ENCODE measurements at places on chromosomes 2 and 18.

- no peak for DNase-seq
Observed at GRCh38 chr2:170922634-170923494, 6.2 kb upstream of the GORASP2 start.

- DNase-seq: no peak
Observed at GRCh38 chr2:121836611-121837010, 81.2 kb downstream of the TSN start.

DNA sequence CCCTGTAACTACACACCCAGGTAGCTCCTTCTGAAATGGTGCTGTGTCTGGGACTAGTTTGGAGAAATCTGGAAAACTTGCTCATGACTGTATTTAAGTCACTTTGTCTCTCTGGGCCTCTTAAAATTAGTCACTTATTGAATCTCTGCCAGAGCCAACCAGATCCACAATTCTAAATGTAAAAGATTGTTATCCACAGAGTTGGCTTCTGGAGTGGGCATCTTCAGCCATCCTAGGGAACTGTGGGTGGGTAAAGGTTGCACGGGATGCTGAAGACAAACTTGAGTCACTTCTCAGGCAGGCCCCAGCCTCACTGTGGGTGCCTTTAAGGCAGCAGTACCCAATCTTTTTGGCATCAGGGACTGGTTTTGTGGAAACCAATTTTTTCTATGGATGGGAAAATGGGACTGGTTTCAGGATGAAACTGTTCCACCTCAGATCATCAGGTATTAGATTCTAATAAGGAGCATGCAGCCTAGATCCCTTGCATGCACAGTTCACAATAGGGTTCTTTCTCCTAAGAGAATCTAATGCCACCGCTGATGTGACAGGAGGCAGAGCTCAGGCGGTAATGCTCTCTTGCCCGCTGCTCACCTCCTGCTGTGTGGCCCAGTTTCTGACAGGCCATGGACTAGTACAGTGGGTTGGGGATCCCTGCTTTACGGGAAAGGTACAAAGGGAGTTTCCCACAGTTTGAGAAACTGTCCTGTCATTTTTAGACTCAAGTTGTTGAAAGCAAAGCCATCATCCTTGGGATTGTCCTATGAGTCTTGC lies 98.3 kb upstream of the SPRED2 start:
- no peak for DNase-seq

DNA sequence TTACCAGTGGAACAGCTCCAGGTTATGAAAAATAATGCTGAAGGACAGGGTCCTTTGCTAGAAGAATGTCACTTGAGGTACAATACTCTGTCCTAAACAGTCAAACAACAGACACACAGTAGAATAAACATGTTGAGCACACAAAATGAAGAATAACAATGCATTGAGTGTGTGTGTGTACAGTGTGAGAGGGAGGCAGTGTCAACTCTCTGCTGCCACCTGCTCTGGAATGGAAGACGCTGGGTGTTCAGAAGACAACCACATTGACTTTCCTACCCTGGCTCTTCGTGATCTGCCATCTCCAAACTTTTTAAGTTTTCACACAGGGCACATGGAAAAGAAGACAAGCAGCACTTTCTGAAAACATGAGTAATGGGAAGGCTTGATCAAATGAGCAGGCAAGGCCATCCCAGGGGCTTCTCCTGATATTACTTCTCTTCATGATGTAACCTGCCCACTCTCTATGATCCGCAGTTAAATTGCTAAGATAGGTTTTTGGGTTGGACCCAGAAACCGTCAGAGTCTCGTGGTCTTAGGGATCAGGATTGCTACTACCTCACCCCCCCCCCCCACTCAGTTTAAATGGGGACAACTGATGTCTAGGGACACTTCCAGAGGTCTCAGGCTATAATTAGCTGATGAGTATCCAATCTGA lies 533.2 kb upstream of the TNP1 start:
- no peak for DNase-seq

DNA sequence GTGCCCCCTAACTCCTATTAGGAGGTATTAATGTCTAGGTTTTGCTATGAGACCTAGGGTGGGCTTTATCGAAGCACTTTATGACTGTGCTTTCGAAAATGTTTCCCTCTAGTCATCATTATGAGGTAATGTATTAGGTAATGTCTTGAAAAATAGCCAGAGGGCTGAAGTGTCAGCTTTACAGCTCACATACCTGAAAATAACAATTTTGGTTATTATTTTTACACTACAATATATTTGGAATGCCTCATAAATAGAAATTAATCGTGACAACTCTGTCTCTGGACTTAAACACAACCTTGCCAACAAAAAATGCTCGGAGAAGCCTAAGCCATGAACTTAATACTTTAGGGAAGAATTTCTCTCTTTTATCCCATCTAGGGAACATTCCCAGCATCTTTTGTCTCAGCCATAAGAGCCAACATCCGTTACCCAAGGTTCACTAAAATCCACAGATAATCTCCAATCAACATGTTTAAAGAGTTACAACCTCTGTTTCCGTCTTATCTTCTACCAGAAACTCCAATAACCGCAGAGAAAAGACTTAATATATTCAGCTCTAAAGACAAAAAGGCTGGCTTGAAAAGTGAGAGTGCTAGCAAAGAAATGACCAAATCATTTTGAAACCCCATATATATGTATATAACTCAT lies 130.9 kb upstream of the RND3 start:
- DNase-seq: no peak

DNA sequence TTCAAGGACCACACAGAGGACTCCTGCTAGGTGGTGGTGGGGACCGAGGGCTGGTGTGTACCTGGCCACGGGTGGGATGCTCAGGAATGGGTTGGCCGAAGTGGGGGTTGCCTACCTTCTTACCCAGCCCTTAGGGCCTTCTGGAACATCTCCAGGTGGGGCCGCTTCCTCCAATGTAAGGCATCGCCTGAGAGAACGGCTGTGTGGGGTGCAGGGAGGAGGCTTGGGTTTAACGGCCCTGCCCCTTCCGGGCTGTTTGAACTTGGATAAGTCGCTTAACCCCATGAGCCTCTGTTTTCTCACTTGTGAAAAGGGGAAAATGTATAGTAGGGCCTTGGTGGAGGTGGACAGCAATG lies 35.0 kb downstream of the EMILIN2 start:
- no peak for DNase-seq

DNA sequence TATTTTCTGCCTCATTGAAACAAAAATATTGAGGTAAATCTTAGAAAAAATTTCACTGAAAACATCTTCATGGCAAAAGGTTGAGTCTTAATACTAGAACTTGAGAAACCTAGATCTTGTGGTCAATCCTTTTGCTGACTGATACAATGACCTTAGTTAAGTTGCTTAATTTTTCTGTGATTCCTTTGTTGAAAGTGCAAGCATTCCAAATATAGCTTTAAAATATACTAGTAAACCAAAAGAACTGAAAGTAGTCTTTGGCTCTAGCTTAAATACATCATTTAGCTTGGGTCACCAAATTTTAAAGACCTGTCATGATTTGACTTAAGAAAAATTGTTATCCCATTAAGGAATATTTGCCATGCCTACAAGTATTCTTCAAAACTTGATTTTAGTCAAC lies 16.7 kb downstream of the BMP10 start:
- DNase-seq: no peak

DNA sequence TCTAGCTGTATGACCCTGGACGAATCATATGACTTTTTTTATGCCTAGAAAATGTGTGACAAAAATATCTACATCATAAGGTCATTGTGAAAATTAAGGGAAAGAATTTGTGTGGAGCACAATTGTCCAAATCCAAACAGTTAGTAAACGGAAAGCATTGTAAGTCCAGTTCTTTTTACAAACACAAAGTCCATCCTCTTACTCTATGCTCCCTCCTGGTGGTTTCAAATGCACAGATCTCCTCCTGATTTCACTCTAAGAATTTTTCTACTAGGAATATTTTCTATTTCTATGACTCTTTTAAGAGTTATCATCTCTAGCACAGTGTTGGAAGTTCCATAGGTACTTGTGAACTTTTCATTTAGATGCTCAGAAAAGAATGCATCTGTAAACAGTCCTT lies 125.2 kb upstream of the ARL5A start:
- no peak for DNase-seq

DNA sequence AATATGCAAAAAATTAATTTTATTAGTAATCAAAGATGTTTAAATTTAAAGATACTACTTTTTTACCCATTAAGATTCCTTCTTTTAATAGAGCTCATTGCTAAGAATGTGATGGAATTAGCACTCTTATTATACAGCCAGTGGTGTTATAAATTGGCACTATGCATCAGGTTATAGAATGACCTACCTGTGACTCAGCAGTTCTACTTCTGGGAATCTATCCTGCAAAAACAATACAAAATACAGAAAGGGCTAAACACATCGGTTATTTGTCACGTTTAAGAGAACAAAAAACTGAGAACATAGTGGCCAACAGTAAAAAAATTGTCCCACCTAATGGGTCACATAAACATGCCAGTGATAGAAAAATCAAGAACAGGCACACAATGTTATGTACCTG lies 9.4 kb upstream of the ADD2 start:
- no peak for DNase-seq

DNA sequence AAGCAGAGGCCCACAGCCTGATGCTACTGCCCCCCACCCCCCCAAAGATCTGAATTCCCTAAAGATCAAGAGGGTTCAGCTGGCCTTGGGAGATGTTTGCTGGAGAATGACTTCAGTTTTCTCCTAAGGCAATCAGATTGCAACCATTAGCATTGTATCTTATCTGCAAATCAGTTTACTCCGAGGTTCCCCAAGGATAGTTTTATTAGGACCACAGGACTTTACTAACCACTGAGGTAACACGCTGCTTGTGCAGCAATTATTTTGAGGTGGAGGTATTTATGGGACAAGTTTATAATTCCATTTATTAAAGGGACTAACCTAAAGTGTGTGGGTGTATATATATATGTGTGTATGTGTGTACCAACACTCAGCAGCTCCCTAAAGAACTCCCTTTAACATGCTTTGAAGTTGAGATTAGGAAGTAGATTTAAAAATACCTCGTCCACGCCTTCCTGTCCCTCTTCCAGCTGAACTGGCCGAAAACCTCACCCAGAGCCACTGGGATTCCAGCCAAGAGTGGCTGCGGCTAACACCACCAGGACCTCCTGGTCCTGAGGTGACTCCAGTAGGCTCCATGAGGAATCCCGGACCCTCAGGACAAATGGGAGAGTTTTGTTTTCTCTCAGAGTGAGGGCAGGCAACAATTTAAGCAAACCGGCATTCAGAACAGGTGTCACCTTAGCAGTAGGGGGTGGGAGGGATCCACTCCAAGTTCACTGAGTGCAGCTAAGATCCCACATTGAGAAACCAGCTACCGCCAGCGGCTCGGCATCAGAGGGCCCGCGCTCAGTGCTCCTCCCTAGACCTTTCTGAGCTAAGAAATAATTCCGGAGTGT lies 3.0 kb upstream of the DLX1 start:
- no peak for DNase-seq

DNA sequence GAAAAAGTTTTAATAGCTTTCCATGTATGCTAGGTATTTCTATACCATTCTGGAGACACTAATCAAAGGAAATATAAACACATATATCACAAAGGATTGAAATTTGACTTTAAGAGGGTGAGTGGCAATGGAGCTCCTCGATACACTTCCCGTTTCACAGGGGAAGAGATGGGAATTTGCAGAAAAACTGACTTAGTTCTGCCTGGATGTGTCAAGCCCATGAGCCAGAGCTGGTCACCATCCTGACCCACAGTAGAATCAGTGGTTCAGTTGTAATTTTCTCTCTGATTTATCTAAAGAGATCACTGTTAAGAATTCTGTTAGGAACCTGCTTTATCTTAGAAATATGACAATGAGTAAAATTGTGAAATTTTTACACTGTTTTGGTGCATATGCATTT lies 34.2 kb downstream of the PLCL1 start:
- DNase-seq: no peak

DNA sequence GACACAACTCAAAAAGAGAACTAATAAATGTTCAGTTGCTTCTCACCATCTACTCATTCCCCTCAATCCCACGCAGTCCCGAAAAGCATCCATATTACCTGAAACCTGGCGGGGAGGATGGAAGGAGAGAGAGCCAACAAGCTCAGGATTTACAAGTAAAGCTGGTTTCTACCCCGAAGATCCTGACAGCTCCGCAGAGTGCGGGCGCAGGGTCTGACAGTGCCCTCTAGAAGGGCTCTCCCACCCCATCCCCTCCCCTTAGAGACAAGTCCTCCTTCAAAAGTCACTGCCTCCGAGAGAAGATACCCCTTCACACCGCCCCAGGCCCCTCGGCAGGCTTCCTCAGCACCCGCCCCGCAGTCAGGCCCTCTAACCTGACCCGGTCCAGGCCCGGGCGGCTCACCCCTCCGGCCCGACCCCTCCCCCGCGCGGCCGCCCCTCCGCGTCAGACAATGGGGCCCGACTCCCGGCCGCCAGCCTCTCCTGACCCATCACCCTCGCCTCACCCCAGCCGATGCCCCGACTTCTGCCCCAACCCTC lies 550 bp downstream of the RAB1A start:
- no peak for DNase-seq

DNA sequence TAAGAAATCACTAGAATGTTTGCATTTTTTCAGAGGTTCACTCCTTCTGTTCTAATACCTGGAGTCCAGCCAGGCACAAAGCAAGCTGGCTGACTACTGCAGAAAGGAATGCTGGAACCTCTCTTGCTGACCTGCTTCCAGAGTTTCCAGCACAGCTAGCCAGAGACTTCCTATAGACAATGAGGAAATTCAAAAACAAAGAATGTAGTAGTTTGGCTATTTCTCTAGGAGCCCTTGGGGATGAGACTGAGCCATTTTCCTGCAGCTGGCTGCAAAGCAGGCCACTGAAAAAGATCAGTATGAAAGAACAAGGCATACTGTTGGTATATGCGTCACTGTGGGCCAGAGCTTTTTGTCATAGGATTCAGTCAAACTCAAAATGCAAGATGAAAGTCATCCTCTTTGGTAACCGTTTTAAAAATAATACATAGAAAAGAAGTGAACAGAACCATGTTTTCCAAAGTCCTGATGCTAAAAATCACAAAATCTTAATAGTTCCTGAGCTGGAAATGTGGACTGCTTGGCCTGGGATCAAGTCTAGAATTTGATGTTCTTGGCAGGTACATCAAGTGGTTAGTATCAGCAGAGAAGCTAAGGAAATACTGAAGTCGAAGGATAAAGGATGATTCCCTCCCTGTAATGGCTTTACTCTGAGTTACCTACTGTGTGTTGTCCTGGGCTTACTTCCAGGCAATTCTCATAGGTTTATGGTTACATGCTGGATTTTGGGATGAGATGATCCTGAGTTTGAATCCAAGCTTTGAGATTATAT lies 9.0 kb upstream of the DSEL start:
- DNase-seq: no peak

DNA sequence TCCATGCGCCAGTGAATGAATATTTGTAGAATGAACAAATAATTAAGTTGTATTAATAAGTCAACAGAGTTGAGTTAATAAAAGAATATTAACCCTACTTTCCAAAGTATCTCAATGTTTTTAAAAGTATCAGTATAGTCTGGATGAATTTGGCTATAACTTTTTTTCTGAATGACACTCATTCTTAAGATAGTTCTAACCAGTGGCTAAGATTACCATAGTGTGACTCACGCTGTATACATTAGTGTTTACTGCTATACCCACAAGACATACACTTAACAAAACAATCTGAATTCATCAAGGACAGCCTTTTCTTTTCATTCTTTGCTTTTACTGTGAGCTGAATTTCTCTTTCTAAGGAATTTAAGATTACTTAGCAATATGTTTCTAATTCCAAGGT lies 77.0 kb upstream of the PDE1A start:
- no peak for DNase-seq

- no peak for DNase-seq
Observed at GRCh38 chr2:118980573-118980972, 38.6 kb downstream of the MARCO start.

GRCh38 chr2:212154477-212154878 lies 384.1 kb downstream of the ERBB4 start:
- DNase-seq: no peak

GRCh38 chr2:172374318-172375240 lies 52.8 kb upstream of the ITGA6 start:
- no peak for DNase-seq
